ENCODE measurements at places on chromosomes 16 and 17.

- no peak for DNase-seq
These were observed 555 bp downstream of the NUP88 start for GRCh38 chr17:5418858-5419355.

GRCh38 chr16:22386976-22387375 is 12.6 kb upstream of the CDR2 start:
- DNase-seq = peak; percentile 78

DNA sequence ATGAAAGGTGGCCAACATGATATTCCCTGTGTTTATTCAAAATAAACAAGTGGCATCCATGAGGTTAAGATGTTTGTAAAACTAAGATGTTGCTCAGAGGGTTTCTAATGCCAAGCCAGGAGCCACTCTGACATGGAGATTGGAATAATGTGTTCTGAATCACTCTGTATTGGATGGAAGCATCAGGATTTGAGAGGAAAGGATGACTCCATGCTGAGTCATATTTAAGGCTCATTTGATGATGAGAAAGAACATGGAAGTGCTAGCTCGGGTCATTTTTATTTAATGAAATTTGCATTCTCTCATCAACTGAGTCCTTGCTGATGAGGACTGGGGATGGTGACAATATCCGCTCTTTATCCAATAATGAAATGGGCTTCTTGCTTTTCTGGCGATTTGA is 6.2 kb downstream of the VAT1L start:
- DNase-seq = no peak

GRCh38 chr16:60371591-60371990 is 1637.5 kb upstream of the GOT2 start:
- no peak for DNase-seq

- DNase-seq = peak; percentile 92
These were observed 308.3 kb upstream of the CDH5 start for GRCh38 chr16:66058172-66058691.

GRCh38 chr16:2761472-2761871 is 9.0 kb downstream of the SRRM2 start:
- DNase-seq = no peak

DNA sequence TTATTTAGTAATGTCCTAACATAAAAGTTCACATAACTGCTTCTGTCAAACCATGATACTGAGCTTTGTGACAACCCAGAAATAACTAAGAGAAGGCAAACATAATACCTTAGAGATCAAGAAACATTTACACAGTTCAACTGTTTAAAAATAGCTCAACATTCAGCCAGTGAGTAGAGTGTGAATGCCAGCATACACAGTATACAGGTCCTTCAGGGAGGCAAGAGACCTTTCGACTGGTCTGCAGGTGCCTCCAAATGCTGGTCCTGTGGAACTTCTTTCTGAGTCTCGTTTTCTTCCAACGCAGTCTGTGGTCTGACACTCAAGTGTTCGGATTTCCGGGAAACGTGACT is 10.3 kb downstream of the MRPS23 start:
- DNase-seq = no peak

DNA sequence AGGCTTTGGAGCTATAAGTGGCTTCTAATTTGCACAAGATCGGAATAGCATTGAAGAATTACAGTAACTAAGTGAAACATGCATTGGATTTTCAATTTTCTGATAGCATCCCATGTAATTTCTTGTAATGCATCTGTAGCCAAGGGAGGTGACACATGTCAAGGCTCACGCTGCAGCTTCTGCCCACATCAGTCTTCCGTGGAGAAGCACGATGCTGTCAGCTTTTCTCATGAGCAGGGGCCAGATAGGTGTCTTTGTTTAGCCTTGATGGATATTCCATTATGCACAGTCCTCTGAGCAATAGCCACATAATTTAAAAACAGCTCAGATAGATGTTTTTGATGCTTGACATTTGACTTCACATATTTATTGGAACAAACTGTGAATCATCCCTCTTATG is 1046.9 kb upstream of the EEF2KMT start:
- DNase-seq = no peak

- no peak for DNase-seq
These were observed 77.4 kb upstream of the CCL2 start for GRCh38 chr17:34177642-34178041.

GRCh38 chr17:28449859-28450258 is 23.6 kb upstream of the SLC13A2 start:
- DNase-seq = no peak

- DNase-seq = no peak
These were observed 3.9 kb upstream of the MRPS23 start for GRCh38 chr17:57853695-57854094.

GRCh38 chr16:9203956-9204355 is 112.5 kb downstream of the HAPSTR1 start:
- DNase-seq = no peak

GRCh38 chr16:12059216-12059769 is 82.8 kb downstream of the SNX29 start:
- no peak for DNase-seq

DNA sequence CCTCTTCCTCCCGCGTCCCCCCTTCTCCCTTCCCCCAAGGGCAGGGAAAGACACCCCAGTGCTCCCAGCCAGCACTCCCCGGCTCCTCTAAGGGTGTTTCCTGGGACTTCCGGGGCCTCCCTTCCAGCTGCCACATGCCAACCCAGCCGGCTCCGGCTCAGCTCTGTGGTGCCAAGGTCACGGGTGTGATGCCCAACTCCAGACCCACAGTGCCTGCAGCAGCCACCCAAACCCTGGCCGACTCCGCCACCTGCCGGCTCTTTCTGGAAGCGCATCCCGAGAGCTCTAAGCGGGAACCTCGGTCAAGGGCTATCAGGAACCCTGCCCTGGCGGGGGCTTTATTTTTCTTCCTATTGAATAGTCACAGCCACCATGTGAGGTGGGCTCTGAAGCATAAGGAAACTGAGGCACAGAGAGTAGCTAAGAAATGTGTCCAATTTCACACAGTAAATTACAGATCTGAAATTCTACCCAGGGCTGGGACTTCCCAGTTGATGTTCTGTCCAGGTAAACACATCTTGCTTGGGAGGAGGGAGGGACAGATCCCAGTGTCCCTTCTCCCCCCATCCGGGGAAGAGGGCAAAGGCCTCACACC is 3.3 kb upstream of the PPP1R1B start:
- no peak for DNase-seq

- no peak for DNase-seq
These were observed 84.4 kb upstream of the PLCG2 start for GRCh38 chr16:81694494-81695280.

GRCh38 chr16:81696961-81697615 is 82.0 kb upstream of the PLCG2 start:
- DNase-seq = no peak

DNA sequence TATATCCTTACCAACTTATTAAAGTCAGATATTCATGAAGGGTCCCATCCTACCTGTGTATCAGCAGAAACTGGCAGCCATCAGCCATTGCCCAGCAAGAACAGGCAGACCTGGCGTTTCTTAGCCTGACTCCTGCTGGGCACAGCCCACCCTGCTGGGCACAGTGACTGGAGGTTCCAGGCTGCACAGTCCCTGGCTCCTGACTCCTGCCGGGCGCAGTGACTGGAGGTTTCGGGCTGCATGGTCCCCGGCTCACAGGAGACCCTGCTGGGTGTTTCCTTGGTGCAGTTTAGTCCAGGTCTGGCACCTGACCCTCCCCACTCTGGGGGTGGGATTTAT is 6.7 kb downstream of the TIMM22 start:
- DNase-seq = no peak

DNA sequence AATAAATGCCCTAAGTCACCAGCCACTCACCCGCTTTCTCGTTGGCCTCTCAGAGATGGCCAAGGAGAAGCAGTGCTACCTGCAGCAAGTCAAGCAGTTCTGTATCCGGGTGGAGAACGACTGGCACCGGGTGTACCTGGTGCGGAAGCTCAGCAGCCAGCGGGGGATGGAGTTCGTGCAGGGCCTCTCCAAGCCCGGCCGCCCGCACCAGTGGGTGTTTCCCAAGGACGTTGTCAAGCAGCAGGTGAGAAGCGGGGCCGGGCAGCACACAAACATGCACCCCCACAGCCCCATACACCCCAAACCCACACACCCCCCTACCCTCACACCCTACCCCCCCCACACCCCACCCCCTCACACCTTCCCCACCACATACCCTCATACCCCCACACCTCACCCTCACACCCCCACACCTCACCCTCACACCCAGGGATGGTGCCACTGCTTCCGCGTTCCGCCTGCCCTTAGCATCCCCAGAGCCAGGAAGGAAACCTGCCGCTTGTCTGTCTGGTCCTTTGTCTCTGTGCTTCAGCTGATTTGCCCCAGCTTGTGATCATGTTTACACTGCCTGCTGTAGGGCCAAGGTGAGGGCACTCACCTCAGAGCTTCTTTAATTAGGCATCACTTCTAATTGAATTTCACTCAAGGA is 41.9 kb upstream of the ENDOV start:
- no peak for DNase-seq

GRCh38 chr16:7161891-7162290 is 170.8 kb upstream of the RBFOX1 start:
- DNase-seq = no peak

GRCh38 chr16:25270577-25270976 is 12.9 kb upstream of the ZKSCAN2 start:
- no peak for DNase-seq

DNA sequence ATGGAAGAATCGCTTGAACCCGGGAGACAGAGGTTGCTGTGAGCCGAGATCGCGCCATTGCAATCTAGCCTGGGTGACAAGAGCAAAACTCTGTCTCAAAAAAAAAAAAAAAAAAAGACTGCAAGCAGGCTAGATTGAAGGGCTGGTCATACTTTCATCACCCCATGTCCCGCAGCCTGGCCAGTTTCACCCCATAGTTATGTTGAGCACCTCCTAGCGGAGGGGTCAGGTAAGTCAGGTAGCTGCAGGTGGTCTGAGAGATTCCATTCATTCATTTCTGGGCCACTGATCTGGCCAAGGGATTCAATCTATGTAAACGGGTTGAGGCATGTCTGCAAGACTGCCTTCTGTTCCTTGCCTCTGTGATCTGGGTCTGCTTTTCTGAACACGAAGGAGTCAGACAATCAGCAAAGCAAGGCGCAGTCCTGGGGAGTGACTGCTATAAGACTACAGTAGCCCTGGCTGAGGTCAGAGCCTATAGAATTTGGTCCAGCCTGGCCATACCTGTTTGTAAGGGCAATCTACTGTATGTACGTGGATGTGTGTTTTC is 23.6 kb upstream of the BPTF start:
- DNase-seq = no peak

DNA sequence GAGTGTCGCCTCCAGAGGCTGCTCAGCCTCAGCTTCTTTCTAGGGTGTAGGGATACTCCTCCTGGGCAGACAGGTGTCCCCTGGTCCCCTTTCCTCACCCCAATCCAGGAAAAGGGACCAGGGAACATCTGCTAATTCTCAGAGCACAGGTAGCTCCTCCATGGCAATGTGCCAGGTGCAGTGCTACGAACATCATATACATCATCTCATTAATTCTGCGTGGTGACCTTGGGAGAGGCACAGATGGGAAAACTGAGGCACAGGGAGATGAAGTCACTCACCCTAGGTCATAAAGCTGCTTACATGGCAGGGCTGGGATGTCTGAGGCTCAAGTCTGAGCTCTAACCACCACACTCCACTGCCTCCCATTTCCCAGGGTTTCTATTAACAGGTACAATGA is 11.7 kb downstream of the HDAC5 start:
- no peak for DNase-seq

GRCh38 chr17:55200904-55201303 is 63.9 kb upstream of the HLF start:
- no peak for DNase-seq

DNA sequence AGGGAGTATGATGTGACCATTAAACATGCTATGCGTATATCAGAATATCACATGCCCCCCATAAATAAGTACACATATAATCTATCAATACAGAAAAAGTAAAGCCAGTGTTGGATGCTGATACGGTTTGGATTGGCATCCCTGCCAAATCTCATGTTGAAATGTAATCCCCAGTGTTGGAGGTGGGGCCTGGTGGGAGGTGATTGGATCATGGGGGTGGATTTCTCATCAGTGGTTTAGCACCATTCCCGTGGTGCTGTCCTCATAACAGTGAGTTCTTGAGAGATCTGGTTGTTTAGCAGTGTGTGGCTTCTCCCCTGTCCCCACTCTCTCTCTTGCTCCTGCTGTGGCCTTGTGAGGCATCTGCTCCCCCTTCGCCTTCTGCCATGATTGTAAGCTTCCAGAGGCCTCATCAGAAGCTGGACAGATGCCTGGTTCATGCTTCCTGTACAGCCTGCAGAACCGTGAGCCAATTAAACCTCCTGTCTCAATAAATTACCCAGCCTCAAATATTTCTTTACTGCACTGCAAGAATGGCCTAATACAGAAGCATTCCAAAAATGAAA is 88.9 kb downstream of the AATF start:
- DNase-seq = no peak

- DNase-seq = no peak
These were observed 67.9 kb downstream of the HIC1 start for GRCh38 chr17:2122641-2123302.

DNA sequence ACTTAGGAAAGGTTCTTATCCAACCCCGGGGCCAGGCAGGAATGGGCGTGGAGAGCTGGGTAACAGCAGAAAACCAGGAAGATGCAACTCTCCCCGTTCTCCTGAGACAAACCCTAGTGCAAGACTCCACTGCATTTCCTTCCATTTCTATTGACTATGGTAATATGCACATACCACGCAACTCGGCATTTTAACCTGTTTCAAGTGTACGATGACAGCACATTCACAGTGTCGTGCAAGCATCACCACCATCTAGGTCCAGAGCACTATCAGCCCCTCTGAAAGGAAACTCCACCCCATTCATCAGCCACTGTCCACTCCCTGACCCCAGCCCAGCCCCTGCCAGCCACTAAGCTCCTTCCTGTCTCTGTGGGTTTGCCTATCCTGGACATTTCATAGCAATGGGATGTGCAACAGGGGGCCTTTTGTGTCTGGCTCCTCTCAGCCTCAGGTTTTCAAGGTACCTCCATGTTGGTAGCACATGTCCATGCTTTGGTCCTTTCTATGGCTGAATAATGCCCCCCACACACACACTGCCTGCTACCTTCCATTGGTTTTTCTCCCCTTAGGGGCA is 441.9 kb downstream of the SOX9 start:
- no peak for DNase-seq

Measured in fibroblast of skin of left biceps (primary cell).